EH (cell line): ENCODE measurements at places on chromosomes 12 and 14.
A peak's percentile ranks its signal among the peaks of the same experiment; 100 is the strongest.

- no peak for DNase-seq
Observed at GRCh38 chr12:103808239-103808880, 32.7 kb downstream of the NT5DC3 start.

GRCh38 chr12:76084863-76085519 lies 506 bp upstream of the NAP1L1 start:
- DNase-seq = no peak

DNA sequence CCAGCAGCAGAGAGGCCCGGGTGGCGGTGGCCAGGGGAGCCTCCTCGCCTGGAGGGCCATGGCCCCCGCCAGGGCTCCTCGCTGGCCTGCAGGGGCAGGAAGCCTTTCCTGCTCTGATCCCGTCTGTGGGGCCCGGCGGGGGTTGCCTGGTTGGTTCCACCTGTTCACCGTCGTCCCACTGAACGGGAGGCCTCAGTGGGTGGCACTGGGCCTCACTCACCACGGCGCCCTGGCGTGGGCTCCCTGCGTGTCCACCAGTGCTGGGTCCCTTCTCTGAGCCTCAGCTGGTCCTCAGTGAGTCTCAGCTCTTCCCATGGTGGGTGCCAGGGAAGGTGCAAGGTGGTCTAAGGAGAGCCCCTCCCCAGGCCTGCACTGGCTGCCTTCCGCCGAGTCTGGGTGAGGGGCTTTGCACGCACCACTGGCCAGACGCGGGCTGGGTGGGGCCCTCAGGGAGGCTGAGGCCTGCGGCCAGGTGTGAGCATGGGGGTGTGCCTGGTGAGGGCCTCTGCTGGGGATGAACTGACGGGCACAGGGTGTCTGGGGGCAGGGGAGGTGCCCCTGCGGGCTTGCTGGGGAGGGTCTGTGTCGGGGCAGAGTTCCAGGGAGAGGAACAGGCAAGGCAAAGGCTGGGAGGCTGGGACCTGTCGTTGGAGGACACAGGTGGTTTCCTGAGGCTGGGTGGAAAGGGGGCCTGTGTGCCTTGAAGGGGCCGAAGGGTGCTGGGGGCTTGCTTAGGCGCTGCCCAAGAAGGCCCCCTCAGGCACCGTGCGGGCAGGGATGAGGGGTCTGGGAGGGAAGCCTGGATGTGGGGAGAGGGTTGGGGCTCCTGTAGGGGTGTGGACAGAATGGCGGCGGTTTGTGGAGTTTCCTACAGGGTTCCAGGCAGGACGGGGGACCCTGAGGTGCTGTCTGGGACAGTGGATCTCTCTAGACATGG lies 339.8 kb downstream of the TMEM121 start:
- no peak for DNase-seq

GRCh38 chr12:125340791-125341190 lies 275.6 kb downstream of the AACS start:
- peak; percentile 65 for DNase-seq

DNA sequence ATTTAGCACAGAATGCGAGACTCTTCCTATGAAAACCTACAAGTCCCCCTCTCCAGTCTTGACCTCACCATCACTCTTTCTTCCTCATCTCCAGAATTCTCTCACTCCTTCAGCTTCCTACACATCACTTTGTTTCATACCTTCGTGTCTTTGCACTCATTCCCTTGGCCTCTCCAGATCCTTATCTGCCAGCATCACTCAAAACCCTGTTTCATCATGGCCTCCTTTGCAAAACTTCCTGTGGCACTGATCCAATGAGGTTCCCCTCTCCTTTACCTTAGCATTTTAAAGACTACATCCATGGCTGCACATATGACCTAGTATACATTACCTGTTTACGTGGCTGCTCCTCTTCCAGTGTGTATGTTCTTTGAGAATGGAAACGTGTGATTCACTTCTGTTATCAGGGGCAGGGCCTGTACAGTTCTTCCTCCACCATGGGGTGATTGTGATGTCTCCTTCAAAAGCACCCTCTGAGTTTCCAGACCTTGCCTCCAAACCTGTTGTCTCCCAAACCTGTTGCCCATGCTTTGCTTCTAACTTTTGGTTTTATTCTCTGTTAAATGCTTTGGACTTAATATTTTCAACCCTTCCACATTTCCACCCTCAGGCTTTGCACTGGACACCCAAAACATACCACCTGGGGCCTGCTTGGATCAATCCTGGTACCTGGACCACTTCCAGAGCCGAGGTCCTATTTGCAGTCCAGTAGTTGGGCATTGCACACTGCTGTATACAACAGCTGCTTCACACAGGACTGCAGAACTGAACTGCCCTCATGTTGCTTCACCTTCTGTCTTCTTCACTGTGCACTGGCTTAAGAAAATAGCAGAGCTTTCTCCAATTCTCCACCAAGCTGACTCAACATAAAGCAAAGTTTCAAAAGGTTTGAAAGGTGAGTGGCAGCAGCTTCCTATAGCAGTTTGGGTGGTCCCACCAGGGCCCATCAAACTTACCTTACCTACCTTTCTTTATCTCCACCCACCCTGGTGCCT lies 131.7 kb downstream of the LLPH start:
- DNase-seq = no peak

GRCh38 chr14:72792051-72792788 lies 101.7 kb downstream of the DPF3 start:
- peak; percentile 24 for DNase-seq

DNA sequence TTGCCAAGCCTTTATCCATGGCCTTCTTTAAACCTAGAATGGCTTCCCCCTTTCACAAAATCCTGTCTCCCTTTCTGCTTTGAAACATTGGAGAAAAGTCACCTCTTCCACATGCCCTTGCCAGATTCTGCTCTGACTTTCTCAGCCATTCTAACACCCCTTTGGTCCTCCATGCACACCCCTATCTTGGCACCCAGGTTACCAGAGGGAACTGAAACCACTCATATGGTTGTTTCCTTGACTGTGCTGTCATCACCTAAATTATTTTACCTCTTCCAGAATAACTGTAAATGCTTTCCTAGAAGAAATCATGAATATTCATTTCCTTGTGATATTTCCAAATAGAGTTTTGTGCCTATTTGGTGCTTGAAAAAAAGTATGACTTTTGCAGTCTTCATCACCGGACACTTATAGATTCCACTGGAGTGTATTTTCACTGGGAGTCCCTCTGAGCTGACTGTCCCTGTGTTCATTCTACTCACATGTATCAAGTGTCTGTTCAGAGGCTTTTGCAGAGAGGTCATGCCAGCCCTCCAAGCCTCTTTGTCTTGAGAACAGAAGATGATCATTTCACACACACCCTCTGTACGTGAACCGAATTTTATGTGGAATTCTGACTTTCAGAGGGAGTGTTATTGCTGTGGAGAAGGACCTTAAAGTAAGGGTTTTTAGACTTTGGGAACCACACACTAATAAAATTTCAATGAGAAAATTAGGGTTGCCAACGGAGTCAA lies 74.1 kb downstream of the PLXNC1 start:
- DNase-seq = no peak

DNA sequence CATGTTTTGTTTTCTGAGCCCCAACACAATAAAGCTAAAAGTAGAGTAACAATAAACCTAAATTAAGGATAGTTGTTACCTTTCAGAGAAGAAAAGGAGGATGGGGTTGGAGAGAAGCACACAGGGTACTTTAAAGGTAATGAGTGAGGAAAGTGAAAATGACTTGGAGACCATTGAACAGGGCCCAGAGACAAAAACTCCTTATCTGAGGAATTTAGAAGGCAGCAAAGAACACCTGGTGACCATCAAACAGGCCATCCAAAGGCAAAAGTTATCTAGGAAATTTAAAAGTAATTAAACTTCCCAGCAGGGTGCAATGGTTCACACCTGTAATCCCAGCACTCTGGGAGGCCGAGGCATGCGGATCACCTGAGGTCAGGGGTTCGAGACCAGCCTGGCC lies 39.0 kb upstream of the CEP83 start:
- DNase-seq = no peak

DNA sequence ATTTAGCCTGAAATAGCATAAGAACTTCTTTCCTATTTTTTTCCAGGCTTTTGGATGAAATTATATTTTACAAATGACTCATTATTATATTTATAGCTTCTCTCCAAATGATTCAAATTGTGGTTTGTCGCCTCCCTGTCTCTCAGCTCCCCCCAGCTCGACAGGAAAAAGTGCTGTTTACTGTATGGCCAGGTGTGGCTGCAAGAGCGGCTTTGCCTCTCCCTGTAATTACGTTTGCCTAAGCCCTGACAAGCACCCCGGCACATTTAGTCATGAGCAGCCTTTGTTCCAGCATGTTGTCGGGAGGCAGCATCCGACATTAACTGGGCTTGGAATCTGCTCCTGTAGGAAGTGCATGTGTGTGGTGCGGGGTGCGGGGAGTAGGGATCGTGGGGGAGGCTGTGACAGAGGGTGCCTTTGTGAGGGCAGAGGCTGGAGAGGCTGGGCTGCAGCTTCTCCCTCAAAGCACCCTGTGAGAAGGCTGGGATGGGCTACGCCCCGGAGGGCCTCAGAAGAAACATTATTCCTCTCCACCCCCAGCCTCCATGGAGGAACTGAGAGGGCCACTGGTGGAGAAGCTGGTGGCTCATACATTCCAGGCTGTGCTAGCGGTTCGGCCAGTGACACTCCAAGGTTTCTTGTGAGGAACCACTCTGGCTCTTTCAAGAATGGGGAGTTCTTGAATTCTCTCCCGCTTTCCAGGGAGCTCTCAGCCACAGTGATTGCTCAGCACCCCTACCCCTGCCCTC lies 42.1 kb upstream of the CTDSP2 start:
- DNase-seq = peak; percentile 83

GRCh38 chr14:98685725-98686124 lies 586.3 kb downstream of the BCL11B start:
- no peak for DNase-seq
